NK-92 treated with Interleukin-12 subunit alpha and Interleukin-12 subunit beta, amount 100 ng/mL, for 24 hours (cell line): ENCODE measurements at places on chromosomes 3 and 15.

- DNase-seq = no peak
Measured at GRCh38 chr3:120471643-120472042, 20.9 kb upstream of the FSTL1 start.

DNA sequence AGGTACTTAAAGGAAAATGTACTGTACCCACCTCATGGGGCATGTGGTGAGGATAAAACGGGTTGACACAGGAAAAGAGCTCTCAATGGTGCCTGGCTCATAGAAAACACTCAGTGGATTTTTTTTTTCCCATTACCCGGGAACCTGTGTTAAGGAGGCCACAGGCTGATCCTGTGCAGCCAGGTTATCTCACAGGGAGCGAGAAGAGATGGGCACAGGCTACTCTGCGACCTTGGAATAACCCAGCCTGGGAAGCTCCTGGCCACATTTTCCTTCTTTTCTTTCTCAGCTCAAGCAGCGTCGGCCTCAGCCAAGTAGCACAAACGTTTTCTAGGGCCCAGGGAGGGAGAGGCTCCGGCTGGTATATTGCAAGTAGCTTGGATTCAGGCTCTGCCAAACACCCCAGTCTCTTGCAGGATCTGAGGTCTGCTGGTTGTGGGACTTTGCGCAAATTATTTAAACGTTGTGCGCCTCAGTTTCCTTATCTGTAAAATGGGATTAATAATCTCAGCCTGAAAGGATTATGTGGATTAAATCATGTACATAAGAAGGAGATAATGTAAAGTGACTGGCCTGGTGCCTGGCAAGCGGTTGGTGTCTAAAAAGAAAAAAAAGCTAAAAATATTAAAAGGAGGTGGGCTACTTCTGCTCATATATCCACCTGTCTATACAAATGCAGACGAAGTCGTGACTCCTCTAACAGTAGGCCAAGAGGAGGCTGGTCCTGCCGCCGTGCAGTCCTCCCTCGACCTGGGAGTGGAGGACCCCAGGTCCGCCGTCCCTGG lies 2.2 kb downstream of the FURIN start:
- no peak for DNase-seq

DNA sequence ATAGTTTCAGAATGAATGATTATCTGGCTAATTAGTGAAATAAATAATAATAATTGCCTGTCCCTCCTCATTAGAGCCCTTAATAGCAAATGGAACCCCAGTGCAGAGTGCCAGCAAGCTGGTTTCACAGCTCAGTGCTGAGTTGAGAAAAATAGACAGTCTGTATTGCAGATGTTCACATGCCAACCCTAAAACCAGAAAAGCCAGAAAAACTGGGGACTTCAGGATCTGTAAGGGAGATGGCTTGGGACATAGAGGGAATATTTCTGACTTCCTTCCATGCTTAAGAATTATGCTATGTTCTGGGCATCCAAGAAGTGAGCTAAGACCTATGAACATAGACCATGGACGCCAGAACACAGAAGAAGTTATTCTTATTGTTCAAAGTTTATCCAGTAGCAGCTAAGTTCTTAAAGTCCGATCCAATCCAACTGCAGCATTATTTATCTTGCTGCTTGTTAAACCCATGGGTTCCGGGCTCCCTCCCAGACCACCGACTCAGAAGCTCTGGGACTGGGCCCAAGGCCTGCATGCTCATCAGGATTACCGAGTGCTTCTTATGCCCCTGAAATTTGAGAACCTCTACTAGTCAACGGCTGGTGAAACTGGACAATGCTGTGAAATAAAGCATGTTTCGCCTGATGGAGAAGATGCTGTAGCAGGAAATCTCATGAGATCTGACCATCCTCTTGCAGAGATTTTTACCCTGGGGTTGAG lies 158.3 kb downstream of the FOXB1 start:
- no peak for DNase-seq

DNA sequence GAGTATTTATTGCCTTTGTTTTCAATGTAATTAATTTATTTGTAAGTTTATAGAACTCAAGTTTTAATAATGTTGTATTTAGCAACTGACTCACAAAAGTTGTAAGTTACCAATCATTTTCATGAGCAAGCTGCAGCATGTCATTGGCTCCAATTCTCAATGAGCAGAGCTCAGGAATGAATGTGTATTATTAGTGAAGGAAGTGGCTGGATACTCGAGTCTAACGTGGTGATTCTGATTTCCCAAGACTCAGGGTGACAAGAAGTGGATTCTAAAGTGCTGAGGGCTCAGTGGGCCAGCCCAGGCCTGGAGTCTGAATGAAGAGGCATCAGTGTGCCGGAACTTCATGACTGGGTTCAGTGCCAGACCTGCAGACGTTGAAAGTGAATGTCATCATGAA lies 39.6 kb downstream of the CLDN11 start:
- no peak for DNase-seq
